ENCODE measurements at places on chromosomes 3 and 15.

GRCh38 chr15:74383695-74384565 lies 16.5 kb upstream of the CYP11A1 start:
- DNase-seq: peak; percentile 44

DNA sequence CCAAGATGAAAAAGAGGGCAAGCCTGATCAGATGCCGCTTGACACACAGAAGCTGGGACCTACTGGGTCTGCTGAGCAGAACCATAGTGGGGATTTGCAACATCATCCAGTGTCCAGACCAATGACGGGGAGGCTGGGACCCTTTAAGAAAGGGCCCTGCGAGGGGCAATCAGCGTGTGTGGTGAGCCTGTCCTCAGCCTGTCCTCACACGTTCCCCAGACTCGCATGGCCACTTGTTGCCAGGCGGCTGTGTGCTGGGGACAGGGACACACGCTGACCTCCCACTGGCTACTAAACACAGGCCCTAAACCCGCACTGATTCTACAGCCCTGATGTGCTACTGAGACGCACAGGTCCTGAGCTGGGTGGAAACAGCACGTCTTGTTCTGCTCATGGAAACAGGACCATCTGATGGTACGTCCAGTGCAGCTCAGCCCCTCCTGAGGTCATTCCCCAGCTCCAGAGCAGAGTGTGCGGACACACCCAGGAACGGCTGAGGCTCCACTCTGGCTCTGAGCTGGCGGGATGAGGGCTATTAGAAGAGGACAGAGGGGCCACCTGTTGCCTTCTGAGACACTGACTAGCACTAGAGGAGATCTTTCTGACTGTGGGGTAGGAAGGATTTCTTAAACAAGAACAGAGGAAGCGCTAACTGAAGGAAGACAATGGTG lies 24.4 kb downstream of the PCSK6 start:
- DNase-seq: no peak

DNA sequence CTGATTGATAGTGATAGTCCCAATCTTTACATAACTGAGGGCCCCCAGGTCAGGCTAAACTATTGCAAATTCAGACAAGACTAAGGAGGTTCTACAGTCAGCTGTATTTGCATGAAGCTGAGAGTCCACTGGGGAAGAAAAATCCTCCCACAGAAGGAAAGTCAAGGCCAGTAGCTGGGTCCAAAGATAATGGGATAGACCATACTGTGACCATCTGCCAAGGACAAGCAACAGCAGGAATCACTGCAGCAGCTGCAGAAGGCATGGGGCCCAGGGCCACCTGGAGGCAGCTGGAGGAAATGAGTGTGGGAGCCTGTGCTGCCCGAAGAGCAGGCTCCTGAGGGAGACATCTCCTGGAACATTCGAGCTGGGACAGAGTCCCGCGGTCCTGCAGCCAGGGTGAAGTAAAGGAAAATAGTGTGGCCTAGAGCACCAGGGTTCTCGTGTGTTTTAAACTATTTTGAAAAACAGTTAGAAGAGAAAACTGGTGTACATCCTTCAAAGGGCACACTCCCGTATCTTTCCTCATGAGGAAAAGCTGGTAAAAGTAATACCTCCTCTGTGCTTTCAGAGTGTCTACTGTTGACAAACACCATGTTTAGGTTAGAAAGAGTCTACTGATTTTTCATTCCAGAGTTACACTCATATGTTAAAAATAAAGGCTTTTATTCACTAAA lies 13.2 kb upstream of the TMEM212 start:
- DNase-seq: no peak

DNA sequence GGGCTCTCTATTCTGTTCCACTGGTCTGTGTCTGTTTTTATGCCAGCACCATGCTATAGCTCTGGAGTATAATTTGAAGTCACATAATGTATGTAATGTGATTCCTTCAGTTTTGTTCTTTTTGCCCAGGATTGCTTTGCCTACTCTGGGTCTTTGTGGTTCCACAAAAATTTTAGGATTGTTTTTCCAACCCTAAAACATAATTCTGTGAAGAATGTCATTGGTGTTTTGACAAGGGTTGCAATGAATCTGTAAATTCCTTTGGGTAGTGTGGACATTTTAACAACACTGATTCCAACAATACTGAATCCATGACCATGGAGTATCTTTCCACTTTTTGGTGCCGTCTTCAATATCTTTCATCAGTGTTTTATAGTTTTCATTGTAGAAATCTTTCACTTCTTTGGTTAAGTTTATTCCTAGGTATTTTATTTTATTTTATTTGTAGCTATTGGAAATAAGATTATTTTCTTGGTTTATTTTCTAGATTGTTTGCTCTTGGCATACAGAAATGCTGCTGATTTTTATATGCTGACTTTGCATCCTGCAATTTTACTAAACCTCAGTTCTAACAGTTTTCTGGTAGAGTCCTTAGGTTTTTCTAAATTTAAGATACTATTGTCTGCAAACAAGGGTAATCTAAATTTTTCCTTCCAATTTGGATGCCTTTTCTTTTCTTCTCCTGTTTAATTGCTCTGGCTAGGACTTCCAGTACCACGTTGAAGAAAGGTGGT lies 29.7 kb downstream of the TJP1 start:
- no peak for DNase-seq

- DNase-seq: no peak
Measured at GRCh38 chr3:193250492-193250891, 9.5 kb downstream of the PLAAT1 start.

DNA sequence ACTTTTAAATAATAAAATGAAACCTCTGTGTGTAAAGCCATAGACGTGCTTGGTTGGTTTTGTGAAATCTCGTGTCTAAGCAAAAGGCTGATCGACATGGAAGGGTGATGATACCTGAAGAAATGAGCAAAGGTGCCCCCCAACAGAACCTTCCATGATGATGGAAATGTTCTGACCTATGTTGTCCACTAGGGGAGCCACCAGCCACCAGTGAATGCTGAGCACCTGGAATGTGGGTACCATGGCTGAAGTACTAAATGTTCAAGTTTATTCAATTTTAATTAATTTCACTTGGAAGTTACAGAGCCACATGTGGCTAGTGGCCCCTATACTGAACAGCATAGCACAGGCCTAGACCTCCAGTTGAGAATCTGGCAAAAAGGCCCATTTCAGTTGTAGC lies 158.8 kb downstream of the POLR2M start:
- no peak for DNase-seq

- DNase-seq: no peak
Measured at GRCh38 chr15:59321000-59321689, 51.5 kb downstream of the MYO1E start.

Data from activated CD8-positive, alpha-beta memory T cell treated with anti-CD3 and anti-CD28 coated beads for 1 hour (primary cell).